Right renal cortex interstitium (tissue), 3 donors: ENCODE measurements at places on chromosomes 5 and 9.

DNA sequence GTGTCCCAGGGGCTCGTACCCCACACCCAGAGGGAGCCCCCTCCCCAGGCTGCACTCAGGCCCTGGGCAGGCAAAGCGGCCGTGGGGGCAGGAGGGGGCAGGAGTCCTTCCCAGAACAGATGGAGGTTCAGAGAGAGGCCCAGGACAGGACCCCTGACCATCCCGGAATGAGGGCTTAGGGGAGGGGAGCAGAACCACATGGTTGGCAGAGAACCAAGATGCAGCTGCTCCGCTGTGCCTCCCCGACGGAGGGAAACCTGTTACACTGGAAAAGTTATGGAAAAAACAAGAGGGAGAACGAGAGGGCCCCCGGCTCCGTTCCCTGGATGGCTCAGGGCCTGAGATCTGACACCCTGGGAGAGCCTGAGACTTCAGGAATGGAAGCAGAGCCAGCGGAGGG is 22.7 kb downstream of the SLC12A7 start:
- no peak for DNase-seq

- no peak for DNase-seq
These were observed at the start of gene PFN3 for GRCh38 chr5:177399997-177400868. Gene PFN3, minus strand, starts transcription at chr5:177400661. Its CDS starts 85 bp downstream, at chr5:177400576.

DNA sequence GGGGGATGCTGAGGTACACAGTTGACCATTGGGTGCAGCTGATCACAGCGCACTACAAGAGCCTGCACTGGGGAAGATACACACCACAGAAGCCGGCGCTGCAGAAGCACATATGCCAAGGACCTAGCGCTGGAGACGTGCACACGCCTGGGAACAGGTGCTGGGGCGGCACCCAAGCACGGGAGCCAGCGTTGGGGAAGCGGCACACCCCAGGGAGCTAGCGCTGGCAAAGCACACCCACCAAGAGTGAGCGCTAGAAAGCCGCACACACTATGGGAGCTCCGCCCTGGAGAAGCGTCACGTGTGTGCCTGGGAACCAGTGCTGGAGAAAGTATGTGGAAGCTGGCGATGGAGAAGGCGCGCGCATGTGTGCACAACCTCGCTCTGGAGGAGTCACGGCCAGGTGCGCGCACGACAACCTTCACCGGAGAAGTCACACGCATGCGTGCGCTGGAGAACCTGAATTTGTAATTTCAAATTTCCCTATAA is 4.5 kb downstream of the FANCC start:
- no peak for DNase-seq

- no peak for DNase-seq
These were observed 52.3 kb upstream of the CTSL start for GRCh38 chr9:87673446-87674120.

- no peak for DNase-seq
These were observed 17.1 kb downstream of the TMEM8B start for GRCh38 chr9:35845824-35846771.

DNA sequence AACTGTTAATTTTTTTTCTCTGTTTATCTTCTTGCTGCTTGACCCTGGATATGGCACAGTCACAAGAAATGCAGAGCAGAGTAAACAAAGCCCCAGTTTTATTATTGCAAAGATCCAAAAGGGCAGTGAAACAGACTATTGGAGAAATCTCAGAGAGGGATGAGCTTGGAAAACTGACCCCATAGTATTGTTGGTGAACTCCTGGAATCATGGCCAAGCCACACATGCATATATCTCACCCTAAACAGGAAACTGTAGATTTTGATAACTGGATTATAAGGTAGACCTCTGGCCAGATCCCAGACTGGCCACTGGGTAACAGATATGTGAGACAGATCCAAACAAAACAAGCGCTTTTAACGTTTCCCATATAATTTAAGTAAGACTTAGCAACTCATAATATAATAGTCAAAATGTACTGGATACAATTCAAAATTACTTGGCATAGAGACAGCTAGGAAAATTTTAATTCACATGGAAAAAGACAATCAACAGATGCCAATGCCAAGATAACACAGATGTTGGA is 263.5 kb upstream of the SEMA6A start:
- DNase-seq = no peak

DNA sequence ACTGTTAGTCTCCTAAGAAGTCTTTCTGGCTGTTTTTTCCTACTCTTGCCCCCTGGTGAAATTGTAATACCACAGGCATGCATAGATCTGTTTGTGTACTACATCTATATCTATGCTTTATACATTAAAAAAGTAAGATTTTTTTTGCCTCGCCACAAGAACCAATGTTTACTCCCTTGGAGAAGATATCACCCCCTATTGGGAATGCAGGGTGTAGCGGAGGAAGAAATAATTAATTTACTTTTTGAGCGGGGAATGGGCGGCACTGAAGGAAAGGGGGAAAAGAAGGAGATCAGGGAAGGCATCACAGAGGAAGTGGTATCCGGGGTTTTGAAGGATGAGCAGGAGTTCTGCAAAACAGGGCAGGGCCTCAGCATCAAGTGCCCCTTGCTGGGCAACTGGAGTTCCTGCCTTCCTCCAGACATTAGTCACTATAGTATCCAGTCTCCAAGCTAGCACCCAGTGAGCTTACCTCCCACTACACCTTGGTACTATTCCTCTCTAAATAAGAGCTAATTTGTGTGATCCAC is 134.9 kb downstream of the GABBR2 start:
- no peak for DNase-seq

- DNase-seq = no peak
These were observed 4.7 kb downstream of the DNAI1 start for GRCh38 chr9:34463098-34463900.

DNA sequence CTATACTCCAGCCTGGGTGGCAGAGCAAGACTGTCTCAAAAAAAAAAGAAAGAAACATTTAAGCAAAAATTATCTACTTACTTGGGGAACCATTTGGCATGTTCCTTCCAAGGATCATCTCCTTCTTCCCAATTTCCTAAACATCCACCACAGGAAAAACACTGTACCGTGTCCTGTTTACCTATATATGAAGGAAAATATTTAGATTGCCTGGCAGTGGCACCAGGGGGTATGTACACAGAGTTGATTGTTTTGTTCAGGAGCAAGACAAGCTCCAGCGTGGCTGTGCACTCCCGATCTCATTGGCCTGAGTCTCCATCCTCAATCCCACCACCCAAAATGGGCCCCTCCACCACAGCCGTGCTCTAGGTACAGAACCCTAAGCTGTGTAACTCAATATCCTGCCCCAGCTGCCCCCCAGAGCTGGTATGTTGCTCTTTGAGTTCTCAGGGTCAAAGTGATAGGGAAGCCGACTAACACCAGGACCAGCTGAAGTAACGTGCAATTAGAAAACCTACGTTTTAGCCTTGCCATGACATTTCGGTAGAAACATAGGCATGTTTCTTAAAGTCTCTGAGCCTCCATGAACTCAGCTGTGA is 13.8 kb downstream of the NAIP start:
- no peak for DNase-seq

- no peak for DNase-seq
These were observed 545 bp downstream of the DIPK1B start for GRCh38 chr9:136712690-136713544.

DNA sequence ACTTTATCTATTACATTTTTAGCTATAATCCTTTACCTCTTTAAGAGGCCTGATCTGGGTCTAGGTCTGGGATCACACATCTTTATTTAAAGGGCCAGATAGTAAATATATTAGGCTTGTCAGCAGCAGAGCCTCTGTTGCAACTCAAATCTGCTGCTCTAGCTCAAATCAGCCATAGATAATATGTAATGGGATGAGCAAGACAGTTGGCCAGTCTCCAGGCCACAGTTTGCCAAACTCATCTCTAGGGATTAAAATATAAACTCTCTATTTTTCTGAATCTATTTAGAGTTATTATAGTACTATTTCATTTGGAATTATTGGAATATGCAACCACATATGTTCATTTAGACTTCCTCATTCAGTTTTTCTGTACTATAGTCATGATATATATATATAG is 115.9 kb upstream of the MINAR2 start:
- no peak for DNase-seq

DNA sequence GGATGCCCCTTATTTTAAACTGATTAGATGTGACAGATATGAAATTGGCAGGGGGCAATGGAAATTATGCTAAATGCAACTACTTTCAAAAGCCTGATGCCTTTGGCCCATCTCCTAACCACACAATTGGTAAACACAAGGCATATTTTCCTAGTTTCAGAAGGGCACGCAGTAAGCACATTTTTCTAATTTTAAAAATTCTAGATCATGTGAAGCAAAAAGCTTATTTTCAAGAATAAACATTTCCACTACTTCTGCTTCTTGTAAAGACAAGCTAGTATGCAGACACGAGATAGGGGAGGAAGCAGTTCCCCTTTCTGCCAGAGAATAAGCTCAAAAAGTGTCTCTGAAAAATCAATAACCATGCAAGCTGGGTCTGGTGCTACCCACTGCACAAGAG is 67.7 kb downstream of the ABCA1 start:
- DNase-seq = no peak

DNA sequence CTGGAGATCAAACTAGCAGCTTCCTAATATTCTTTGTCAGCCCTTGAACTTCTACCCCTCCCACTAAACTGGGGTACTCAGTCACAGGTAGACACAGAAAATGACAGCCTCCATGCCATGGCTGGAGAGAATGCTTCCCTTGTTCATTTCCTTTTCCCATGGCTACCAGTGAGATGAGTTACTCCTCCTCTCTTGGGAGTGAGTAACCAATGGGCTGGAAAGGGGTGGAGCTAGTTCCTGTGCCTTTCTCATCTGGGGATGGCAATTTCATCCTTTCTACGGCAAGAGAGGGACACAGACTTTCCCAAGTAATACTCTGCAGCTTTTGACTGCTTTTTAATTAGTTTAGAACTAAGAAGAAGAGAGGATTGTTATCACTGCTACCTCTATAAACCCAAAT is 1045.6 kb upstream of the WWC1 start:
- DNase-seq = no peak

GRCh38 chr9:32427111-32427873 is 42.8 kb downstream of the ACO1 start:
- DNase-seq = no peak

DNA sequence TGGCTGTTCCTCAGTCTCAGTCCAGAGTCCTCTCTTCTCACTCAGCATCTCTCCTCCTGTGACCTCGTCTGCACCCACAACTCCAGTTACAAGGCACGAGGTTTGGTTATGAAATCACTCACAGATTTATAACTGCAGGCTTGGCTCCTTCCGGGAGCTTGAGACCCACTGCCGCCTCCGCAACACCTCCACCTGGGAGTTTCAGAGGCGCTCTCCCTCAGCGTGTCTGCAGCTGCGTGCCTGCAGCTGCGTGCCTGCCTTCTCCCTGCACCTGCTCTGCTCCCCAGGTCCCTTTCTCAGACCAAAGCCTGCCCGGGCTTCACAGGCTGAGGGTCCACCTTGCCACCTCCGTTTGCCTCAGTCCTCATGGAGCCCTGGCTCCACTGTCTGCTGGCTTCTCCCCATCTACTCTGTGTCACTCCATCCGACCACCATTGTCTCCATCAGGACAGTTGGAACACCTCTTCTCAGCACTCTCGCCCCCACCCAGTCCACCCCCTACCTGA is 51.5 kb downstream of the HRH2 start:
- no peak for DNase-seq

GRCh38 chr9:81557452-81558090 is 131.8 kb downstream of the TLE1 start:
- DNase-seq = no peak

DNA sequence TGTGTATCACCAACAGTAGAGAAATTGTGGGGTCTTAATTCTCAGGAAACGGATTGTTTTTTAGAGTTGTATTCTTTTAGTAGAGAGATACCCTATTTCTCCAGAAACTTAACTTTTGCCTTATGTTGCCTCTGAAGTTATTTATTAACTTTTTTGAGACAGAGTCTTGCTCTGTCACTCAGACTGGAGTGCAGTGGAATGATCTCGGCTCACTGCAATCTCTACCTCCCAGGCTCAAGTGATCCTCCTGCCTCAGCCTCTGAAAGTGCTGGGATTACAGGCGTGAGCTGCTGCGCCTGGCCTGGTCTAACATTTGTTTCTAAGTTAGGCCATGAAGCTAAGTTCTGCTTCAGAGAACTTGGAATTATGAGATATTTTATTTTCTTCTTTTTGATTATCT is 75.0 kb downstream of the CFAP95 start:
- DNase-seq = no peak

GRCh38 chr5:45205403-45205961 is 396.7 kb downstream of the MRPS30 start:
- DNase-seq = no peak

DNA sequence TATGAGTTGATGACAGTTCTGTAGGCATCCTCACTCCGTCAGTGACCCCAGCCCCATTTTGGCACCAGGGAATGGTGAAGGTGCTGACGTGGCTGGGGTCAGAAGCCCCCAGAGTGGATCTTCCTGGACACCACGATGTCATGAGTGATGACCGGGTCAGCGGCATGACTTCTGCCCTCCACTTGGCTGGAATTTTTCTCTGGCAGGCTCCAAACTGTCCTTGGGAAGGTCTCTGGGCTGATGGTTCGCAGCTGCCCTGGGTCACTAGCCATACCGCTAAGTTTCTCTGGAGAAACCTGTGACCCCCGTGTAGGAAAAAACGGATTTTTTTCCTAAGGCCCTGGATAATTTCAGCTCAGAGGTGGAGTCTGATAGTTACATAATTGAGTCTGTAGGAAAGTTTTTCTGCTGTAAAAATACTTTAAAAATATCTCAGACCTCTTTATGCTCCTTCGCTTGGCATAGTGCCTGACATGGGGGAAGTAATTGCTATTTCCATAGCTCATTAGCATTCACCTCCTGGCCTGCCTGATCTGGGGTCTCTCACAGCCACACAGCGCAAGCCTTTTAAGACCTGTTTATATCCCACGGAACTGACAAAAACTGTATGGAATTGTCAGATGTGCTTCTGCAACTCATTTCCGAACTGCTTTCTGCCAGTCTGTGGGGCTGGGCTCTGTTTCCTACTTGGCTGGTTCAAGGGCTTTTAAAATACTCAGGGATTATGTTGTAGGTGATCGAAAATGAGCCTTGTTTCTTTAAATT is 69.2 kb downstream of the ANGPTL2 start:
- DNase-seq = no peak

- DNase-seq = no peak
These were observed 166.9 kb upstream of the IL12B start for GRCh38 chr5:159497221-159497620.

- no peak for DNase-seq
These were observed 173.4 kb downstream of the ZNF462 start for GRCh38 chr9:107036367-107036766.

DNA sequence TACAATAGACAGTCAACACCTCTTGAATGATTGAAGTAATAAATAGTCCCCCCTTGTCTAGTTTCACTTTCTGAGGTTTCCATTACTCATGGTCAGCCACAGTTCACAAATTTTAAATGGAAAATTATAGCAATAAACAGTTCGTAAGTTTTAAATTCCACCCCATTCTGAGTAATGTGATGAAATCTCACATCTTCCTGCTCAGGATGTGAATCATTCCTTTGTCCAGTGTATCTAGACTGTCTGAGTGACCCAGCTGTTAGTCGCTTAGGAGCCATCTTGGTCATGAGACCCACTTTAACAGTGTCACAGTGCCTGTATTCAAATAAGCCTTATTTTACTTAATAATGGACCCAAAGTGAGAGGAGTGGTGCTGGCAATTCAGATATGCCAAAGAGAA is 311.6 kb upstream of the PRR16 start:
- DNase-seq = no peak

- no peak for DNase-seq
These were observed 2042.6 kb upstream of the CDH6 start for GRCh38 chr5:29150840-29151239.
